ENCODE measurements at places on chromosomes 5 and 9.

GRCh38 chr5:4802044-4802443, 338.1 kb upstream of the ADAMTS16 start:
- no peak for DNase-seq

- no peak for DNase-seq
Measured at GRCh38 chr5:10401498-10401897, 40.2 kb upstream of the ROPN1L start.

DNA sequence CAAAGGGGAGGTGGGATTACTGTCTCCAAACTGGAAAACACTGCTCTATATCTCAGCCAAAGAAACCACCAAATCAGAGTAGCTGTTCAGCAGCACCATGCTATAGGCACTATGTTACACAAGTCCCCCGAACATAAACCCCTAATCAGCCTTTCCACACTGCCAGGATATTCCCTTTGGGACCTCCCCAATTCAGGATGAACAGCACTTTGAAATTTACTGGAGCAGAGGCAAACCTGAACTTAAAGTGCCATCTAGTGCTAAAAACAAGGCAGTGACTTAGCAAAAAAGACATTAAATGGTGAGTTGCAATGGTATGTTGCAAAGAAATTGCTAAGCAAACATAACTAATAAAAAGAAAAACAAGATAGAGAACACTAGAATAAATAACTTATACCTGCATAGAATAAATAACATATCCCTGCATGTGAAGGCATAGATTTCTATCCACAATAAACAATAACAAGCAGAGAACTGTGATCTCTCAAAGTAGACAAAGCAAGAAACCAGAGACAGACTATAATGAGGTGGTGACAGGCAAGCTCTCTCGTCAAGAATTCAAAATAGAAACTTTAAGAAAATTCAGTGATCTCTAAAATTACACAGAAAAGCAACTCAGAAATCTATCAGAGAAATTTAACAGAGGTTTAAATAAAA, 584.4 kb upstream of the ACO1 start:
- peak; percentile 38 for DNase-seq

DNA sequence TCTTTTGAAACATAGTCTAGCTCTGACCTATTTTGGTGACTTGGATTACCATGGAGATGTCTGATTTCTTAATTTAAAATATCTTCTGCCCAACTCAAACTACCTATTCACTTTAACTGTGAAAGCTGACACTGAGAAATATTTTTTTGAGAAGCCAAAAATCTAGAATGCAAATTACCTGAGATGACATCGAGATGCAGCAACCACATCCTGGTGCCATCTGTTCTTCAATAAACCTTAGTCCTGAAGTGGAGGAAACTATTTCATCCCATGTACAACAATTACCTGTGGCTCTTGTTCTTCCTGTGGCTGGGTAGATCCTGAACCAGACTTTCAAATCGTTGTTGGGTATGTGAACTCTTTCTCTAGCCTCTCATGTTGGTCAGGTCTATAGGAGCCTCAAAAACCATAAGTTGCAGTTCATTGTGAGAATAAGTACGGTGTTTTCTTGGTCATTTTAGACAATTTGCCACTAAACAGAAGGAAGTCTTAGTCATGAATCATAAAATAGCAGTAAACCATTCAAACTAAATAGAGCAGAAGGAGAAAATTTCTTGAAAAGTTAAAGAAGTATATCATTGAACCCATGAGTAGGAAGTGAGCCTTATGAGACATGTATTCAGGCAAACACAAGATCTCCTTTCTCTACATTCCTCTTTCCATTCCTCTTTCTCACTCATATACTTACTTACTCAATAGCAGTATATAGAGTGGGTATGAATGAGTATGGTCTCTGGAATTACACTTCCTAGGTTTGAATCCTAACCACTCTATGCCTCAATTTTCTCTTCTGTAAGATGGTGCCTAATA, 176.0 kb downstream of the HMHB1 start:
- DNase-seq, result no peak

DNA sequence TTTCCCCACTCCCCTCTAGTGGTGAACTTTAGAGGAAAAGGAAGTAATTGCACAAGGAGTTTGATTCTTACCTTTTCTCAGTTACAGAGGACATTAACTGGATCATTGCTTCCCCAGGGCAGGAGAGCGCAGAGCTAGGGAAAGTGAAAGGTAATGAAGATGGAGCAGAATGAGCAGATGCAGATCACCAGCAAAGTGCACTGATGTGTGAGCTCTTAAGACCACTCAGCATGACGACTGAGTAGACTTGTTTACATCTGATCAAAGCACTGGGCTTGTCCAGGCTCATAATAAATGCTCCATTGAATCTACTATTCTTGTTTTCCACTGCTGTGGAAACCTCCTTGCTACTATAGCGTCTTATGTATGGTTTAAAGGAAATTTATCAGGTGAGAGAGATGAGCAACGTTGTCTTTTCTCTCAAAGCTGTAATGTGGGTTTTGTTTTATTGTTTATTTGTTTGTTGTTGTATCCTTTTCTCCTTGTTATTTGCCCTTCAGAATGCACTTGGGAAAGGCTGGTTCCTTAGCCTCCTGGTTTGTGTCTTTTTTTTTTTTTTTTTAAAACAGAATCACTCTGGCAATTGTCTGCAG, 25.3 kb downstream of the SLC22A5 start:
- no peak for DNase-seq

GRCh38 chr5:133657036-133657435, 44.7 kb upstream of the FSTL4 start:
- DNase-seq, result no peak

- DNase-seq, result no peak
Measured at GRCh38 chr9:3989915-3990314, 310.0 kb downstream of the GLIS3 start.

DNA sequence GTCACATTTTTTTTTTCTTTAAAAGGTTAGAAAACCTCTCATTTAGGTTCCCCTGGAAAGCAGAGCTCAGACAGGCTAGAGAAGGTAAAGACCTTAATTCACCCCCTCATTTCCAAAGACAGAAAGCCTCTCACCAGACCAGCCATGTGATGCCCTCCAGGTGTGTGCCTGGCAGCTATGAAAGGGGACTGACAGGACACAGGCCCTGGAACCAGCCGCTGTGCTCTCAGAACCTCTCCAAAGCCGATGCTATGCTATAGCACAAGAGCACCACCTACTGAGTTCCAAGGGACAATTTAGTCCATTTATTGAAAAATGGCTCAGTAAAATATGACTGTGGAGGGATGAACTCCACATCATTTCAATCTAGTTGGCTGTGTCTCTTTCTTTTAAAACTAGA, 48.8 kb downstream of the FANCC start:
- DNase-seq, result peak; percentile 72

GRCh38 chr5:1670351-1670750, 129.3 kb downstream of the MRPL36 start:
- DNase-seq, result no peak

- DNase-seq, result no peak
Measured at GRCh38 chr9:129442803-129443511, 177.9 kb downstream of the C9orf50 start.

GRCh38 chr5:104177651-104178050, 615.1 kb upstream of the NUDT12 start:
- no peak for DNase-seq

- DNase-seq, result no peak
Measured at GRCh38 chr5:176620333-176620981, 9.9 kb downstream of the SNCB start.

- DNase-seq, result no peak
Measured at GRCh38 chr5:151477101-151477500, 29.7 kb downstream of the SLC36A1 start.

DNA sequence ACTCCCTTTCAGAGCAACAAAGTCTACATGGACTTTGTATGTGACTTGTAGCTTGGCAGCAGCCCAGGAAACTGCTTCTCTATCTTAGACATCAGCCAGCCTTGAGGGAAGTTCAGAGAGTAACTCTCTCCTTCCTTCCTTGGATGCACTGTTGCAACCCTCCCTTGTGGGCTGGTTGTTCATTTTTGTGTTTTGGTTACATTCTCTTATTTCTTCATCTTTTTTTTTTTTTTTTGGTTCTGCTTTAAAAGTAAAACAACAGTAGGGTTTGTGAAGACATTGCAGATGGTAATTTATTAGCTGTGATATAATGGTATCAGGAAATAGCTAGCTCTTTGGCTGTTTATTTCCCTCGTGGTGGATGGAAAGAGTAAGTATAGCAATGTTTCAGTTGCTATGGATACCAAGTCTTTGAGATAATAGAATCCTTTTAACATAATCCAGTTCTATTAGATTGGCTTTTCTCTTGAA, 97.9 kb upstream of the MAMDC2 start:
- no peak for DNase-seq

- DNase-seq, result no peak
Measured at GRCh38 chr5:58262226-58262625, 197.7 kb downstream of the PLK2 start.

DNA sequence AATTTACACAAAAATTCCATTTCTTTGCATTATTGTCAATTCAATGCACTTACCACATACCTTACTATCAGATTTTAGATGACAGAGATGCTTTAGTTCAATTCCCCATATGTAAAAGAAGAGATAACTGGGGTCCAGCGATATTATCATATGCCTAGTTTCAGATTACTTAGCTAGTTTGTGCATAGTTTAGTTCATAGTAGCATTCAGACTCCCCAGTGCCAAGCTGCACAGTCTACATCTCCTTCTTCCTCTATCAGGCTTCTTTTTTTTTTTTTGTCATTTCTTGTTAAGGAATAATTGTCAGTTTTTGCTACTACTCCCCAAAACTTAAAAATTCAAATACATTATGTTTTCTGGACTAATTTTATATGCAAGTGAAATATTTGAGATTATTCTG, 175.0 kb downstream of the SSBP2 start:
- DNase-seq, result no peak

GRCh38 chr5:159781626-159782157, 134.6 kb upstream of the ADRA1B start:
- no peak for DNase-seq

DNA sequence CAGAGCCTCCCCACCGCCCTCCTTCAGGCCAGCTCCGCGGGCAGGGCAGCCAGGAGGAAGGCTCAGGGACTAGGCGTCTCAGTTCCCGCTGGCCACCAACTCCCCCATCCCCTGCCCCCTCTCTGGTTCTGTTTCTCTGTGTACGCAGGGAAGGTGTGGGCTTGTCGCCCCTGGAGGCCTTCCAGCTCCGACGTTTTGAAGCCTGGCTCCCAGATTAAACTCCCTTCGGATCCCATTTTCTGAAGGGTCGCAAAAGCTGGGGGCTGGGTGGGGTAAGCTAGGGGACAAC, 346 bp downstream of the ATOX1 start:
- no peak for DNase-seq

DNA sequence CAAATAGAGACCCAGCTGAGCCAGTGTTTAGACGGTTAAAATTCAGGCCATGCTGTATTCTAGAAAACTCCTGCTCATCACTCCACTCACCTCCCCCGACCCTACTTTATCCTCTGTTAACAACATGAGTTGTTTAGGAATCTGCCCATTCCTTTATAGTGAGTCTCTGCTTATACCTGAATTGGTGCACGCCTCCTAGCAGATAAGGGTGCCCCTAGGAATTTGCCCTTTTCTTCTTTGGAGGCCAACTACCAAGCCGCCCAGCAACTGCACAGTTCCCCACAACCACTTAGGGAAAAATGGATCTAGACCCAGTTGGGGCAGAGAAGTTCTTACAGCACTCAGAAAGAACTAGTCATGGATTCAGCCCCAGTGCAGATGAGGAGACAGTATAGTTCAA, 102.3 kb downstream of the MAMDC2 start:
- DNase-seq, result no peak

DNA sequence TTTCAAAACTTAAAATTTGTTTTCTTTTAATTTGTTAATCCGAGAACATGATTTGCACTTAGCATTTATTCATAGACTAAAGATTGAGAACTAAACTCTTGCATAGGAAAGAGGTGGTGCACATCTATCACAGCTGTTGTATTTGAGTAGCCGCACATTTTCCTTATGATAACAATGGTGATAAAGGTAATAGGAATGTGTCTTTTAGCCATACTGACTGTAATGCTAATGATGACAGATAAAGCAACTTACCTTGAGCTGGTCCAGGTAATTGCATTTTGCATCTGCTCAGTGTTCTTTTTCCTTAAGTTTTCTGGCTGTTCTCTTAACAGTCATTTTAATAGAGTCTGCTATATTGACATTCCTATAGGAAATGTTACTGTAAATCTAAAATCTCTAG, 19.0 kb downstream of the PHAX start:
- DNase-seq, result no peak

DNA sequence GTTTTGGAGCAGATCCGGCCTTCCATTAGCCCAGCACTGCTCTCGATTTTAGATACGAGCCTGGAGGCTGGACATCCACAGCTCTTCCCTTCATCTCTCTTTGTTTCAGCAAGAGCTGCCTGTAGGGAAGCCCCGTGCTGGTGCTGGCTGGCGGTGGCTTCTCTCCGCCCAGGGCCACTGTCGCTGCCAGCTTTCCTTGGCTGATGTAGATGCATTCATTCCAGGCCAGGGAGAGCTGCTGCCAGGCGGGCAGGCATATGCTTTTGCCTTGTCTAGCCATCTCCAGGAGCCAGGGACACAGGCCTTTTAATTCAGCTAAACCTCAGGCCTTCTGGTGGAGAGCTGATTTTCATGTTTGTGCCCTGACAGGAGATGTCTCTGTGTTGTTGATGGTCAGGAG, 409.3 kb upstream of the CLINT1 start:
- no peak for DNase-seq

DNA sequence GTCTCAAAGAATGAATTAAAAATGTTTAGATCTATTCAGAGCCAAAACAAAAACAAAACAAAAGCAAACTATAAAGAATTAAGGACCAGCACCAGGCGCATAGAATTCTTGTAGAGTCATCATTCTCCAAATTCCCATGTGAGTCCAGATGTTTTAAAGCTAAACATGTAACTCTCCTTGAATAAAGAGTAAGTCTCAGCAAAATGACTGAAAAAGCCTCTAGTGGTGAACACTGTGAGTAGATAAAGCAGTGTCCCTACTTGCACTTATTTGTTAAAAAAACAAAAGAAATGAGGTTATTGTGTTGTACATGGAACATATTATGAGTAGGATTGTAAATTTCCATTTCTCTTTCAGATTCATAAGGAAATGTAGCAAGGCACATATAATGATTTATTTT, 44.0 kb downstream of the NNT start:
- no peak for DNase-seq

- no peak for DNase-seq
Measured at GRCh38 chr5:141822144-141822543, 56.1 kb downstream of the PCDH1 start.

- no peak for DNase-seq
Measured at GRCh38 chr9:118473521-118473920, 769.3 kb downstream of the TLR4 start.

- no peak for DNase-seq
Measured at GRCh38 chr9:76730801-76731200, 33.4 kb upstream of the PCA3 start.

GRCh38 chr5:57184322-57184721, 10.5 kb downstream of the GPBP1 start:
- DNase-seq, result no peak

GRCh38 chr9:134526584-134527477, 114.8 kb upstream of the COL5A1 start:
- DNase-seq, result no peak

- no peak for DNase-seq
Measured at GRCh38 chr5:51159164-51159563, 224.1 kb upstream of the ISL1 start.
